ENCODE measurements at places on chromosomes 11 and 22.

DNA sequence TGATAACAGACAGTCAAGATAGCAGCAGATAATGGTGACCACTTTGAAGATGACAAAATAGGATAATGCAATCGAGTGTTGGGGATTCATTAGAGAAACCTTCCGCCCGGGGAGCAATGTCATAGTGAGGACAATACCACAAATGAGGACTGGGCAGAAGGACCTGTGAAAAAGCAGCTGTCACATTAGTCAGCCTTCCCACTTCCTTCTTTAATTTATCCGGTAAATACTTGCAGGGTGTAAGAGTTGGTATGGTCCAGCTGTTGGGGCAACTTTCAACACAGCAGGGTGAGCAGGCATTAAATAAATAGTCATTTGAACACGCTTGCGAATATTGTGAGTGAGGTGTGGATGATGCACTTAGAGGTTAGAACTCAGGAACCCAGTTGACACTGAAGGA is 132.5 kb upstream of the KIRREL3 start:
- DNase-seq: no peak

DNA sequence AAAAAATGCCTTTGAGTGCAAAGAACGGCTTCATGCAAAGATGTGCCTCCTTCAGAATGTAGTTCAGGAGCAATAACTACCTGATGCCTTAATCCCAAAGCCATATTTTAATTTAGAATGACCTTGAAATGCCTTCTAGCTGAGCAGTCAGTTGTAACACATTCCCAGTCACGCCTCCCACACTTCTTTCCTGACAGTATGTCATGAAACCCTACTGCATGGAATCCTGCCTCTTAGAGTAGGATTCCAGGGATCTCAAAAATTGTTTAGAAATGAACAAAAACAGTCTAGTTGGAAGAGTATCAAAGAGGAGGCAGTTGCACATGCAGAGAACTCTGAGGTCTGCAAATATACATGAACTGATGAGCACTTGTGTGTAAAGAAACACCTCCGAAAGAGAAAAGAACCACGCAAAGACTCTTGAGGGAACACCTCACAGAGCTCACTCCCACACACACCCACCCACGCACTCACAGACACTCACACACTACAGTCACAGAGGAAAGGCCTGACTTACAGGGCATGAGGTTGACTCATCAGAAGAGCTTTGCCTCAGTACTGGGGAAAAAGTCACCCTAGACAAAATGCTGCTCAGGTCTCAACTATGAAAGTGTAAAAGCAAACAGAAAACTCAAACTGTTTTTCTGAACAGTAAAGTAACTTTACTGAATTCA is 77.4 kb downstream of the GGTLC2 start:
- no peak for DNase-seq

DNA sequence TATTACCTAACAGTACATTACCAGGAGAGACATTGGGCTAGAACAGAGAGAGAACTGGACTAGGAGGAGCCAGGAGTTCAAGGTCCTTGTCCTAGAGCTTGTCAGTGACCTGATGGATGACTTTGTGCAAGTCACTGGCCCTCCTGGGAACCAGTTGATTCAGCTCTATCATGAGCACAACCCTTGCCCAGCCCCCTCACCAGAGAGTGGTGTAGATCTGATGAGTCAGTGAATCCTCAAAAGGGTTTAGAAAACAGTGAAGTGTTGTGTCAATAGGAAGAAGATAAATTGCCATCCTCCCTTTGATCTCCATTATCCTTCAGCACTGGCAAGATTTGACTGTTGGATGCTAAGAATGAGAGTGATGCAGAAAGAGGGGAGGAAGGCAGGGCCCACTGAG is 24.3 kb downstream of the NEU3 start:
- no peak for DNase-seq

- no peak for DNase-seq
Observed at GRCh38 chr11:3104961-3105790, 48.0 kb upstream of the CARS1 start.

- no peak for DNase-seq
Observed at GRCh38 chr11:71158936-71159335, 93.4 kb downstream of the SHANK2 start.

DNA sequence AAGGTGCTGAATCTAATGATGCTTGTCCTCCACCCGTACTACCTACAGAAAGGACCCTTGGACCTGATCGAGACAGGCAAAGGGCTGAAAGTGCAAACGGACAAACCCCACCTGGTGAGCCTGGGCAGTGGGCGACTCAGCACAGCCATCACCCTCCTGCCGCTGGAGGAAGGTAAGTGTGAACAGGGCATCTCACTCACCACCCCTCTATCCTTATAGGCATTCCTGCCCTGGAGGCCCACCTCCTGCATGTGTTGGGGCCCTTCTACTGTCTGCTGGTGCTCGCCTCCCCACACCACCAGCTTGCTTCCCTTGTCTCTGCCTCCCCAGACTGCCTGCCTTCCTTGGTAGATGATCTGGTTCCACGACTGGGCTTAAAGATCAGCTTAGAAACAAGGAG is 7.1 kb downstream of the PHLDB1 start:
- no peak for DNase-seq

DNA sequence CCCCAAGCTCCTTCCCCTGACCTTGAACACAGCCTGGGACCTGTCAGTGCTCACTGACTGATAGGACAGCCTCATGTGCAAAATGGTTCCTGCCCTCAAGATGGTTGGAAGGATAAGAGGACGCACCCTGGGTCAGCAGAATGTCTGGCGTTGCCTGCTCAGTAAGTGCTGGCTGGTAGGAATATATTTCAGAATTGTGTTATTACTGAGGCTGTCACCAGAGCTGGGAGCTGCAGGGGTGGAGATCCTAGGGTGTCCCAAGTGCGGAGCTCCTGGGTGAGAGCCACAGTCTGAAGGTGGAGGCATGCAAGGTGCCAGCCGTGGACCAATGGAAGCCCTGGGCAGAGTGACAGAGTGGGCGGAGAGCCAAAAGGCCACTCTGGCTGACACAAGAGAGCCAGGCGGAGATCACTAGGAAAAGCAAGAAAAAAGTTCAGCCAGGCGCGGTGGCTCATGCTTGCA is 1.0 kb upstream of the SEC14L4 start:
- no peak for DNase-seq

DNA sequence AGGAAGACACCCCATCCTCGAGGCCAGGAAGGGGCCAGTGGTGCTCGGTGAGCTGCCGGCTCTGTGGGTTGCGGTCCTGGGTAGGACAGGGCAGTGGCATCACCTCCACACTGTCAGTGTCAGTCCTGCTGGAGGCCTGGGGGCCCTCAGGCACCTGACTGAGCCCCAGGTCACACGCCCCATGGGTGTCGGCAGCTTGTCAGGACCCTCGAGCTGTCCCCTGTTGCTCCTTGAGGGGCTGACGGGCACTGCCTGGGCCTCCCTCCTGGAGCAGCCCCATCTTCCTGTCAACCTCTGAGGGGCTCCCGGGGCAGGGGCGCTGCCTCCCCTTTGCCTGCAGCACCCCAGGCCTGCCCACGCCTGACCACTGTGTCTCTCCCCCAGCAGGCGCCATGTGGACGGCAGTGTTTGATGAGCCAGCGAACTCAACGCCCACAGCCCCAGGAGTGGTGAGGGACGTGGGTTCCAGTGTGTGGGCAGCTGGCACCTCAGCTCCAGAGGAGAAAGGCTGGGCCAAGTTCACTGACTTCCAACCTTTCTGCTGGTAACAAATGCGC is 35.4 kb downstream of the SBF1 start:
- DNase-seq: no peak

GRCh38 chr11:11045156-11045930 is 187.5 kb upstream of the ZBED5 start:
- DNase-seq: no peak

Data from GM23338 (cell line).